ENCODE measurements at places on chromosomes 6 and 20.

DNA sequence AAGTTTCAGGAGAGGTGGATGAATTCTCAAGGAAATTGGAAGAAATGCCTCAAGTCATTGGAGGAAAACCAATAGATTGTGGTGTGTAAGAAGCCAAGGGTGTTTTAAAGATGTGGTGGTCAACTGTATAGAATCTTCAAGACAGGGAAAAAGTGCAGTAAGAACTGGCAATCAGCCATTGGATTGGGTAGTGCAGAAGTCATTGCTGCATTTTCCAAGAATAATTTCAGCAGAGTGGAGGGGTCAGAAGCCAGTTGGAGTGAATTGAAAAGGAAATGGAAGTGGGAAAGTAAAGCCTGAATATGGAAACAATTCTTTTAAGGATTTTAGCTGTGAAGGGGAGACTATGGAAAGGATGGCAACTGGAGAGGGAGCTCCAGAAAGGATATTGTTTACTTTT, 128.2 kb upstream of the TMEM170B start:
- DNase-seq: no peak

GRCh38 chr6:44717431-44717830, 329.9 kb downstream of the CDC5L start:
- no peak for DNase-seq

DNA sequence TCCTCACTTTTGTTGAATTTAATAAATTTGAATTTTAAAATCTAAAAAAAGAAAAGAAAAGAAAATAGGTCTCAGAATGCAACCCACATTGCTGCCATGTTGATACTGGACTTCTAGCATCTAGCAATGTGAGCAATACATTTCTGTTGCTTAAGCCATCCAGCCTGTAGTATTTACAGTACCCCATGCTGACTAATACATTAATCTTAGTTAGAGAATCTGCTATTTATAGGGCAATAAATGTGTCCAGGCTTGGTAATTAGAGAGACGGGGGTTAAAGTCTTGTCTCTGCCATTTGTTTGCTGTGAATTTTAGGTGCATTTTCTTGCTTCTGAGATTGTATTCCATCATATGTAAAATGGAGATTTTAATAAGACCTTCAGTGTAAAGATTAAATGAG, 471.3 kb downstream of the DHX35 start:
- DNase-seq: no peak

GRCh38 chr6:63321821-63322220, 2.0 kb upstream of the LGSN start:
- DNase-seq: no peak

DNA sequence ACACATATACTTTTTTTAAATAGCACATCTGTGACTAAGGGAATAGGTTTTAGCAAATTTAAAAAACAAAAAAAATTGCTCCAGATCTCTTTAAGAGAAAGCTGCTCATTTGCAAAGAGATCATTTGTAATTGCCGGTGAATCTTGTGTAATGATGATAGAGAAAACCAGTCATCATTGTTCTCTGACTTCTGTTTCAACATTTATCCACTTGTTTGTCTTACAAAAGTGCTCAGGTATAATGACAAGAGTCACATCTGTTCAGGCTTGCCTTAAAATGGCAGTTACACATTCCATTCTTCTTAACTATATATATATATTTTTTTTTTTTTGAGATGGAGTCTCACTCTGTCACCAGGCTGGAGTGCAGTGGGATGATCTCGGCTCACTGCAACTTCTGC, 165.2 kb downstream of the AIG1 start:
- no peak for DNase-seq

DNA sequence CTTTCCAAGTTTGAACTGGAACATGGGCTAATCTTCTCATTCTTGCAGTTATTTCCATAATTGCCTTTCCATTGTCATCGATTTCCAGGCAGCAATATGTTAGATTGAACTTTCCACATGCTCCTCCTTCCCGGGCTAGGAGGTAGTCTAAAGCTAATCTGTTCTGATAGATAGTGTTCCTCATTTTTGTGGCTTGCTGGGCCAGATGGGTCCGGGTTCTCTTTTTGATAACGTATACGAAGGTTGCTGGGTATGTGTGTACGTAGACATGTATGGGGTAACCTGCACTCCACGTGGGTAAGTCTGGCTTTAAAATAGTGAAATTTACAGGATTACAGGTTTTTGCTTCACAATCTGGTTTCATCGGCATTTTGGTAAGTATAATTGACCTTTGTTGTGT, 14.0 kb upstream of the GMPR start:
- DNase-seq: no peak

DNA sequence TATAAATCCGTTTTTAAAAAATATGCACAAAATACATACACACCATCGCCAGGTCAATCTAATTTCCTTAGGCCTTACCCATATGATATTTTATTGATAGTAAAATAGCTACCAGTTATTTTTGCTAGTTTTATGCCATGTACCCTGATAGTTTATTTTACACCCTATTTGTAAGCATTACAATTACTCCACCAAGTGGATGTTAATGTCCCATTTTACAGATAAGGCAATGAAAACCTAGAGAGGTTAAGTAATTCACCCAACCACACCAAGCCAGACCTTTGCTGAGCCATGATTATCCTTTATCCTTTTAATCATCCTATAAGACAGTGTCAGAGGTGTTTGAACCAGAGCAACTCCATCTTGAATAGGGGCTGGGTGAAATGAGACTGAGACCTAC, 86.8 kb downstream of the CBLN4 start:
- no peak for DNase-seq

GRCh38 chr6:168363811-168364792, 44.5 kb upstream of the DACT2 start:
- no peak for DNase-seq

DNA sequence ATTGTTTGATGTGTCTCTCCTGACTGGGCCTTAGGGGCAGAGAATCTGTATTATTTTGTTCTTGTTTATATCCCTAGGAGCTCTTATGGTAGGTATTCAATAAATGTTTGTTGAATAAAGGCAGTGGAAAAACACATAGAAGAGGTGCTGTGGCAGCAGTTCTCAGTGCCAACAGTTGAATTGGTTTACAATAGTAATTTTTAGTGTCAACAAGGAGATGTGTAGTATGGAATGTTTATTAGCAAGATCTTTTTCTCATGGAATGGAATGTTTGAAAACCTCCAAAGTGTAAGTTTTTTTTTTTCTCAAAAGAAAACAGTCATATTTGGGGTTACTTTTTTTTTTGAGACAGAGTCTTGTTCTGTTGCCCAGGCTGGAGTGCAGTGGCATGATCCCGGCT, 28.0 kb downstream of the ASXL1 start:
- no peak for DNase-seq

Data from central memory CD4-positive, alpha-beta T cell (primary cell).